ENCODE measurements at places on chromosomes 3 and 15.

DNA sequence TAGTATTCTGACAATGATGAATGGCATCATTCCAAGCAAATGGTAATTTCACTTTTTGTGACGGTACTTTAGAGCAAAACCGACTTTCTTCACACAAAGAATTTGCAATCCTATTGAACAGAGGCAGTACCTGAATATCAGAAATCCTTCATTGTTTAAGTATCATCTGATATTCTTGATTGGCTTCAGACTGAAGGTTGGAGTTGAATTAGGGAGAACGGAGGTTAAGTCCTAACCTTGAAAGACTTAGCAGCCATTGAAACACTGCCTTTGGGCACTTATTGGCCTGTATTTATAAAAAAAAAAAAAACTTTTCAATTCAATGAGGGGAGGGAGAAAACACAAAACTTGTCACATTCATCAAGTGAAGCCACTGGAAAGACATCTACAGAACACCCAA, 89.0 kb downstream of the MECOM start:
- no peak for DNase-seq

DNA sequence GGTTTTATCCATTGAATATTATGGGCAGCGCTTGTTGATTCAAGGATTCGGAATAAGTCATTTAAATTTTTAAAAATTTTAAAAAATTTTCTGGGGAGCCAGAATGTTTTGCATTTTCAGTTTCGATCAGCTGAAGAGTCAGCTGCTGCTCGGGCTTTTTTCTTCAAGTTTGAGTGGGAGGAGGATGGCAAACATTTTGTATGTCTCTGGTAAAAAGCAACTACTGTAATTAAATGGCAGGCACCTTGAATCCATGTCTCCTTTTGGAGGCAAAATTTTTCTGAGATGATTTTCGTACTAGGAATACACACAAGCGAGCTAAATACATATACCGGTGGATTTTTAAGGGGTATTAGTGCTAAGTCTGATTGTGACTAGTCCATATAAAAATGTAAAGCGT, 612 bp downstream of the C3orf38 start:
- peak; percentile 14 for DNase-seq

DNA sequence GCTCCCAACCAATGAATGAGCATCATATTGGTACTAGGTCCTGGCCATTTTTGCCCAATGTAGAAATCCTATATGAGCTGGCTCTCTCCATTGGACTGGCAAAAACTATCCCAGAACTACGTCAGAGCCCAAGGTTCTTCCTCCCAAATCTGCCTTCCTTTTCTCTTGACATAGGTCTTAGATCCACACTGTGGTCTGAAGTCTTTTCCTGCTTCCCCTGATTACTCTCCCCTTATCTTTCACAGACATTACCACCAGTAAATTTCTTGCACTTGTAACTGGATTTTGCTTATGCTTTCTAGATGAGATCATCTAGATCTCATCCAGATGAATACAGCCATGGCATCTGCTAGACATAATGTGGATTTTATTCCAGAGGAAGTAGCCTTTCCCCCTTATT, 141.2 kb upstream of the GADL1 start:
- DNase-seq: no peak

- no peak for DNase-seq
Measured at GRCh38 chr15:51798281-51798680, 31.2 kb upstream of the TMOD3 start.

DNA sequence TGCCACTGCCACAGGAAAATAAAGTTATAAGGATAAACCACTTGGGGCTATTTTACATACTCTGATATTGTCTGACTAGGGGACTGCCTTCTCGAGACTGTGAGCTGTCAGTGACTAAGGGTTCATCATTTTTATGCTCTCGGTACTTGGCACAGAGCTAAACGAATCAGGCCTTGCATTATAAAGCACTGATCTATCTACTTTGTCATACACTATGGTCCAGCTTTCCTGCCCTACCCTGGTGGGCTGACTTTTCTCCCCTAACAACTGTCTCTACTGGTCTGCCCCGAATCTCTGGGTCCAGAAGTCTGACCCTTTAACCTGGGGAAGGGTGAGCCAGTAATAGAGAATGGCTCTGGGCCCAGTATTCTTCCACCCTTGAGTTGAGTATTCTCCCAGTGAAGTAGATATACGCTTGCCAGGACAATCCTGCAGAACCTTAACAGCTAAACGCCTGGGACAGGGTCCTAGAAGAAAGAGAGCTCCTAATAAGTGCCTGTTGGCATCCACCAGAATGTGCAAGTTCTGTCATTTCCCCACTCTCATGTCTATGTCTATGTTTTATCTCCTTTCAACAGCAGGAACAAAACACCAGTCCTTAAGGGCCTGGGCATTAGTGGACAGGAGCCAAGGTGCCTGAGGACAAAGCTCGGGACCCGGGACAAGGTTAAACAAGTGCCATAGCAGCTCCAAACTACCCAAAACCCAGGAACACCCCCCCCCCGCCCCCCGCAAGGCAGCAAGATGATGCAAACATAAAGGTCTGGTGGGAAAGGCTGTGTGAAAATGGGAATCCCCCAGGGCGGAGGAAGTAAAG, 1.2 kb downstream of the LARP6 start:
- no peak for DNase-seq

DNA sequence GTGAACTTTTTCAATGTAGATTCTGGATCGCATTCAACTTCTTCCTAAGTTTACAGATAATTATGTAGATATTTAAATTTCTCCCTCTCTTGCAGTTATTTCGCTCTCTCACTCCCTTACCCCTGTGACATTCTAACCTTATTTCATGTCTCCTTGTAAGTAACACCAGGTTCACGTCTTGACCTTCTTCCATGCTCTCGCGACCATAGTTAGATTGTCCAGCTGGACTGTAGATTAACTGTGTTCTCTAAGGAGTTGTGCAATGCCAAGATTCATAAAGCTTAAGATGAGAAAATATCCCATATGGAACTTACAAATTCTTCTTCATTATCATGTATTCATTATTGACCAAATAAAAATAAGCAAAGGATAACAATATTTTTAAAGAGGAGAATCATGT, 430.5 kb downstream of the GABRG3 start:
- no peak for DNase-seq

- no peak for DNase-seq
Measured at GRCh38 chr15:69885173-69885955, 212.4 kb downstream of the TLE3 start.

- DNase-seq: no peak
Measured at GRCh38 chr3:97662762-97663161, 101.8 kb upstream of the ARL6 start.

DNA sequence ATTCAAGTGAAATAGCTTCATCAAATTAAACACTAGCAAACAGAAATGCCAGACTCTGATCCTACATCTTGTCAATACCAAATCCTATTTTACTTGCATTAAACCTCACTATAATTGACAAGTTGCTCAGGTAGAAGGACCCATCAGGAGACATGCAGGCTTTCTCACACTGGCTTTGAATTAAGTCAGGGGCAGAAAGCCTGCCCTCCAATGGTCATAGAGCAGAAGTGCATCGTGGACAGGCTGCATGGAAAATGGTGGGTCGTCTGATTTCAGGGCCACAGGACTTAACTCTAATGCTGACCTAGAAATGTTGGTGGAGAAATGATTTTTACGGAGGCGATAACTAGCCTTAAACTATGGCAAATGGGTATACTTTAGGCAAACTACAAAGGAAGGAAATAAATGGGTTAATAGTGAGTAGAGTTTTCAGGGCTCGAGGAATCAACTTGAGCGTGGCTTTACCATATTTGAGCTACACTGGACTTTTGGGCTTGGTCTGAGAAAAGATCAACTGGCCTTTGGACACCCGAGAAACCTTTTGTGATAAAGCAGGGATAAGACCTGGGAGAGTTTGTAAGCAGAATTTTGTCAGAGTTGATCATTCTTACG, 283.9 kb downstream of the GRM7 start:
- DNase-seq: no peak

DNA sequence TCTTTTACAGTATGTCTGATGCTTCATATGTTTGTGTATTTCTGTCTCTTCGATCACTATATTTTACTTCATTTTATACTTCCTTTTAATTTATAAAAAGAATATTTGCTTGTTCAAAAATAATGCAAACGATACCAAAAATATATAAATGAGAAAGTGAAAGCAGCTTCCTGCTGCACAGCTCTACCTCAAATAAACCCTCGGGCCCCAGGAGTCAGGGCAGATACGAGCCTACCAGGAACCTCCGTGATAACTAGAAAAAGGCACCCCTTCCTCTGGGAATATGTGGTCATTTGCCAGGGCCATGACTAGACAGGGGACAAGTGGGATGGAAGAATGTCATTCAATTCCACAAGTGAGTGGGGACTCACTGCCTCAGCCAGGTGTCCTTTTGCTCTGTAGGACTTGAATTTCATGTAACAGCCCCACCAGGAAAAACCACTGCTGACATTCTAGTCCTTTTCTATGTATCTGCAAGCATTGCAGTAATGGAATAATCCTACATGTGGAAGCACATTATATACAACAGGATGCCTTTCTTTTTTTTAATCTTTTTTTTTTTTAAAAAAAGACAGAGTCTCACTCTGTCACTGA, 133.3 kb downstream of the SUCLG2 start:
- no peak for DNase-seq

DNA sequence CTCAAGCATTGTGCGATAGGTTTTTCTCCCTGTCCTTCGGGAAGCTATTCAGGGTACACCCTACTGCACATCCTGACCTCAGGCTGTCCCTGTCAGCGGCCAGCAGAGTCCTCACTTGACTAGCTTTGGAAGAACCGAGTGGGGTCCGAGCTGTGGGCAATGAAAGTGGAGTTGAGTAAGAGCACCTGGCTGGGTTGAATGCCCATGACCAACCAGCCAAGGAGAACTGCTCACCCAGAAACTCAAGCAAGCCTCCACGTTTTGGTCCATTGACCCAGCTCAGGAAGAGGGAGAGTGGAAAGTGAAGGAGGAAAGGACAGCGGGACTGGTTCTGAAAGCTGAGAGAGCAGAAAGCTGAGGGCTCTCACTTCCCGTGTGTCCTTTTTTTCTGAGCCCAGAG, 36.0 kb upstream of the HDGFL3 start:
- no peak for DNase-seq

DNA sequence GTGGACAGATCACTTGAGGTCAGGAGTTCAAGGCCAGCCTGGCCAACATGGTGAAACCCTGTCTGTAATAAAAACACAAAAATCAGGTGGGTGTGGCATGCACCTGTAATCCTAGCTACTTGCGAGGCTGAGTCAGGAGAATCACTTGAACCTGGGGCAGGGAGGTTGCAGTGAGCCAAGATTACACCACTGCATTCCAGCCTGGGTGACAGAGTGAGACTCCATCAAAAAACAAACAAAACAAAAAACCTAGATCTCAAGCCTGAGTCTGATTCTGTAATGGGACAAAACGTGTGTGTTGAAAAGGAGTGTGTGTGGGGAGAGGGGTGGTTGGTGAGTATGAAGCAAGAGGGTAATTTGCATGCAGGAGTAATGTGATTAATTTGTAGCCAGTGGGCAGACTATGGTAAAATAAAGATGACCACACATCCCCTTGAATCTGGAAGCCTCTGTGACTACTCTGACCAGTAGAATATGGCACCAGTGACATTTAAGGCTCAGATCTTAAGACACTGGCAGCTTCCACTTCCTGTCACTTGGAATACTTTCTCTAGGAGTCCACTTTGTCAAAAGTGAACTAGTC, 18.4 kb upstream of the OPA1 start:
- no peak for DNase-seq

GRCh38 chr3:127196466-127197299, 3.8 kb downstream of the PRR23E start:
- no peak for DNase-seq

- no peak for DNase-seq
Measured at GRCh38 chr3:123733341-123733740, 148.5 kb upstream of the HACD2 start.

DNA sequence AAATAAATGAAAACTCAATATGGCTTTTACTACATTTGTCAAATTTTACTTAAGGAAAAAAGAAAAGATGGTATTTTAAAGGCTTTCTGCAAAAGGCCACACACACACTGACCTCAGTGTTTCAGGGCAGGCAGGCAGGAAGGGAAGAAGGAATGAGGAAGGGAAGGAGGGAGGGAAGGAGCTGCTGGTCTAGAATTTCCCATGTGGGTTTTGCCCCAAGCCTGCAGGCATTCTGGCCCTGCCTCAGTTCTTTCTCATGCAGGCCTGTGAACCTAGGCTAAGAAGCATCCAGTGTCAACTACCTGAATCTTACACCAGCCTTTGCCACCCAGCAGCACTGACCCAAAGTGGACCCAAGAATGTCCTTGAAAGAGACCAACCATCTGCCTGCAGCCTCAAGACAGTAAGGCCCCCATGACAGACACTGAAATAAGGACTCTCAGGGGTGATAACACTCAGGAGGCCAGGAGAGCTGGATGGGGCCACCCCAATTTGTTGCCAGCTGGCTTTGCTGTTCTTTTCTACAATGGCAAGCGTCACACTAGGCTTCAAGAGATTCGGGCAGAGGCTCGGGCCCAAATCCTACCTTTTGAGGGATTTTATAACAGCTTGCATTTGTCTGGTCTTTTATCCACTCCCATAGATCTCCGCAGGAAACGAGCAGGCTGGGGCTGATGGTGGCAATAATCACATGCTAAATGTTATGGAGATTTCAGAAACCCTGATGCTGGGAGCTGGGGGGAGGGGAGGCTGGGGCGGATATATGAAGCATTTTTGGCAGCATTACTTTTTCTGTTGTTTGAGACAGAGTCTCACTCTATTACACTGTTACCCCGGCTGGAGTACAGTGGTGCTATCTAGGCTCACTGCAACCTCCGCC, 51.4 kb downstream of the XXYLT1 start:
- no peak for DNase-seq

- DNase-seq: no peak
Measured at GRCh38 chr3:149015393-149015792, 24.1 kb downstream of the GYG1 start.
